ENCODE measurements at places on chromosomes 16 and 17.

- DNase-seq = peak; percentile 37
These were observed 44.0 kb downstream of the UBN1 start for GRCh38 chr16:4891097-4891885.

- no peak for DNase-seq
These were observed 596 bp downstream of the OR1F1 start for GRCh38 chr16:3188675-3188924.

DNA sequence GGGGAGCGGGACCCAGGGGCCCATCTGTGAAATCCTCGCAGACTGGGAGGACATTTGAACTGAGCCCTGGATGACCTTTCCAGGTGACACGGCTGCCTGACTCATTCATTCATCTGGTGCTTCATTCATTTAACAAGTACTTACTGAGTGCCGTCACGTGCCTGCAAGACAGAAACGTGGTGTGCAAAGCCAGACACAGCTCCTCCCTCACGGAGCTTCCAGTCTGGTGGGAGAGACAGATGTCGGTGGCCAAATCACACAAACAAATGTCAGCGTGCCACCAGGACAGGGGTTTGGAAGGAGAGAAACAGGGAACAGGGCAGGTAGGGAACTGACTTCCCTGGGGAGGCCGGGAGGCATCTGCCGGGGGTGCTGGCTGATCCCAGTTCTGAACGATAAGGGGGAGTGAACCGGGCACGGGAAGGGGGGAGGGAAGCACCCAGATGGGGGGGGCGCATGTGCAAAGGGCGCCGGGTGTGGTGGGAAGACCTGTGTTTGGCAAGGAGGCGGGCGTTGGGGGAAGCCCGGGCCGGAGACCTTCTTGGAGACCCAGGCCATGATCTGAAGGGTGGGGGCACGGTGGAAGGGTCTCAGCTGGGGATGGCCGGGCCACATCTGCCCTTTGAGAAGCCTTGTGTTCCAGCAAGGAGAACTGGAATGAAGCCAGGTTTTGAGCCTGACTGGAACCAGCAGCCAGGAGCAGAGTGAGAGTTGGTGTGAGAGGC lies 93.6 kb upstream of the CIBAR2 start:
- no peak for DNase-seq

- DNase-seq = no peak
These were observed 16.6 kb upstream of the VWA3A start for GRCh38 chr16:22075776-22076175.

DNA sequence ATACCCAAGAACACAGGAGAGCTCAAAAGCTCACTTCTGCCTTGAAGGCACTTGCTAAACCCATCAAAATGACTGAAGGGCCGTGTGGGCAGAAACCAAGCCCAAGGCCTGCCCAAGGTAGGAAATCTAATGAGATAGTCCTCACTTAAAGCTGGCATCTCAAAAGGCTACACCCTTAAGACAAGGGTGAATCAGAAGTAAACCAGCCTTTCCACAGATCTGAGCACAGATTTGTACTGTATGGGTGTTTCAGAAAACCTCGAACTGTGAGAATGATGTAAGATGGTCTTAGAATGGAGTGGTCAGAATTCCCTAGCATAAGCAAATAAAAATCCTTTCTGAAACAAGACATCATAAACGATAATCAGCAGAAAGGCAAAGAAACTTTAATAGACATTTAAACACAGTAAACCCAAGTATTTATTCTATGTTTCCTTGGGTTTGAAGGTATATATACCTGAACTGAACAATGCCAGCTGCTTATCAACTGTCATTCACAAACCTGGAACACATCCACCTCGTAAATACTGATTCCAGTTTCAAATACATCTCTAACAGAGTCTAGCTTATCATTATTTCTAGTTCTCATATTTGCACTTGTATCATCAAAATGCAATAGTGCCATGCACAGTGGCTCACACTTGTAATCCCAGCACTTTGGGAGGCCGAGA lies 37.8 kb downstream of the GLG1 start:
- peak; percentile 27 for DNase-seq

GRCh38 chr17:28811651-28812090 lies 30.9 kb downstream of the FAM222B start:
- DNase-seq = peak; percentile 19

- DNase-seq = no peak
These were observed 27.4 kb upstream of the ZNF423 start for GRCh38 chr16:49883076-49884014.

DNA sequence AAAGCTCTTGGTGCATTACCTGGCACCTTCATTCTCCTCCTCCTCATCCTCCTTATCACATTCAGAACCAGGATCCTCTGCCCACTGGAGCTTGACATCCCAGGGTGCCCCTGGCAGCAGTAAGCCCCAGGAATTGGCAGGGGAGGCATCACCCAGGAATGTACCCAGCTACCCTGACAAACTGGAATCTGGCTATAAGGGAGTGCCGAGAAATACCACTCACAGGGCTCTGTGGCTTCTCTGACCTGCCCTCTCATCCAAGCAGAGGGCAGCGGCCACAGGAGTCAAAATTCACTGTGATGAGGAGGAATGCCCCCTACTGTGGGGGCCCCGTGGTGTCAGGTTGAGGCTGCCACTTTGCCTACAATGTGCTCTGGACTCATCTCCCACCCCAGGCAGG lies 19.6 kb downstream of the MPP3 start:
- DNase-seq = no peak

DNA sequence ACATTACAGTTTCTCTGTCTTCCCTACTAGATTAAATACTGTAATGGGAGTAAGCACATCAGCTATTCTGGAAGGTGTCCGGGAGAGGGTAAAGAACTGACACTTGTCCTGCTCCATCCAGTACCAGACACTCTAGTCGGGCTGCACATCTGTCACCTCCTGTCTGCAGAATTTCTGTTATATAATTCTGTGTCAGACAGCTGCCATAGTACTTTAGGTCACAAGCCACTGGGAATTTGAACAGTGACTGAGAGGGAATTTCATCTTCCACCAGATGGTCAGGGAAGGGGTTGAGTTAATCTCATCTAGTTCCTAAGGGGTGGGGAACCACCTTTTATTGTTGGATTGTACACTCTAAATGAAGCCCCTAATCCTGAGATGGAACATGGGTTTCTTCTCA lies 58.6 kb upstream of the NUDT7 start:
- no peak for DNase-seq

DNA sequence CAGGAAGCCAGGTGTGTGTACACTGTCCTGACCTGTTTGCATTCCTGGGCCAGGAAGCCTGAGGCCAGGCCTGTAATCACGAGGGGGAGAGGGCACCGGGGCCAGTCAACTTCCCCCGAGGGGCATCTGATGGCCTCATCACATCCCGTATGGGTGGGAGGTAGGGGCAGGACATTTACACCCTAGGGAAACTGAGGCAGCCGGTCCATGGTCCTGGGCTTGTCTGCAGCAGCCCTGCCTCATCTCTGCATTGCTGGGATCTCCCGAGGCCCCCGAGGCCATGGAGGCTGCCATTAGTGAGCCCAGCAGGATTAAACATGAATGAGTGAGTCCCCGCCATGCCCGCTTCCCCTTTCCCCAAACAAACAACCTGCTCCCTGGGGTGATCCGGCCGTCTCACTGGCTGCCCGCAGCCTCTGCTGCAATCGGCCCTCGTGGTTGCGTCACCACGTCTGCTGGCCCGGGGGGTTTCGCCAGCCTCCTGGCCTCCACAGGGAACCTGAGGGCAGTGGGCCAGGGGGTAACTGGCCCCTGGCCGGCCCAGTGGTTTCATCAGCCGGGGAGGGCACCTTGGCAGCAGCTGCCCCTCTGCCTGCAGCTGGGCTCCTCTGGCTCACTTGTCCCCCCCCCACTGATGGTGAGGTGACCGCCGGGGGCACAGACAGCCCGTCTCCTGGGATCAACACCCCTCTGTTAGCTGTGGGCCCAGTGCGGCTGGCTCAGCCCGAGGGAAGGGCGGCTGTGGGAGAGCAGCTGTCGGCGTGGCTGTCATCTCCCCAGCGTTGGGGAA lies 88.3 kb upstream of the GSE1 start:
- DNase-seq = no peak

GRCh38 chr17:64982139-64982915 lies 63.0 kb upstream of the LRRC37A3 start:
- no peak for DNase-seq

DNA sequence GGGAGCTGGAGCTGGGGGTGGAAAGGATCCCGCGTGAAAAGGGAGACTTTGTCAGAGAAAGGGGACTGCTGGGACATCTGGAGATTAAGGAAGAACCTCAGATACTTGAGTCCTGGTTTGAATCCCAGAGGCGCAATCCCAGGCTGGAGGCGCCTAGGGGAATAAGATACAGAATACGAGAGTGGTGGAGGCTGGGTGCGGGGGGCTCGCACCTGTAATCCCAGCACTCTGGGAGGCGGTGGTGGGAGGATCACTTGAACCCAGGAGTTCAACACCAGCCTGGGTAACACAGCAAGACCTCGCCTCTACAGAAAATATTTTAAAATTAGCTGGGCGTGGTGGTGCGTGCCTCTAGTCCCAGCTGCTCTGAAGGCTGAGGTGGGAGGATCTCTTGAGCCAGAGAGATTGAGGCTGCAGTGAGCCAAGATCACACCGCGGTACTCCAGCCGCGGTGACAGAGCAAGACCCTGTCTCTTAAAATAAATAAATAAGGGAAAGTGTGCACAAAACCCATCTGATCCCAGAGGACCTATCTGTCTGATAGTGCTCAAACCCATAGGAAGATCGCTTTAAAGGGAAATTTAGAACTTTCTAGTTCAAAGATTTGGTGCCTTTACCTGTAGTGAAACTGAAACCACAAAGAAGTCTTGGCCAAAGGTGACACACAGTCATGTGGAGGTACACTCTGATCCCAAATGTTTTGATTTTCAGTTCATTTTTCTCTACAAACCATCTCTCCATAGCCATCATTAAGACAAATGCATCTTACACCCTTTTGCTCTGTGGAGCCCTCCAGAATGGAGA lies 617 bp upstream of the SCRN2 start:
- DNase-seq = no peak

GRCh38 chr17:43212641-43213490 lies 1.2 kb downstream of the TMEM106A start:
- DNase-seq = no peak

GRCh38 chr16:66562986-66563385 lies 3.3 kb upstream of the CMTM1 start:
- DNase-seq = no peak

GRCh38 chr17:4950746-4951204 lies at the start of gene ENO3:
ENO3 (plus strand) TSS chr17:4951119; CDS start chr17:4951830, 711 bp downstream.
- DNase-seq = no peak

- DNase-seq = no peak
These were observed 333.1 kb upstream of the MAF start for GRCh38 chr16:79933603-79934002.

DNA sequence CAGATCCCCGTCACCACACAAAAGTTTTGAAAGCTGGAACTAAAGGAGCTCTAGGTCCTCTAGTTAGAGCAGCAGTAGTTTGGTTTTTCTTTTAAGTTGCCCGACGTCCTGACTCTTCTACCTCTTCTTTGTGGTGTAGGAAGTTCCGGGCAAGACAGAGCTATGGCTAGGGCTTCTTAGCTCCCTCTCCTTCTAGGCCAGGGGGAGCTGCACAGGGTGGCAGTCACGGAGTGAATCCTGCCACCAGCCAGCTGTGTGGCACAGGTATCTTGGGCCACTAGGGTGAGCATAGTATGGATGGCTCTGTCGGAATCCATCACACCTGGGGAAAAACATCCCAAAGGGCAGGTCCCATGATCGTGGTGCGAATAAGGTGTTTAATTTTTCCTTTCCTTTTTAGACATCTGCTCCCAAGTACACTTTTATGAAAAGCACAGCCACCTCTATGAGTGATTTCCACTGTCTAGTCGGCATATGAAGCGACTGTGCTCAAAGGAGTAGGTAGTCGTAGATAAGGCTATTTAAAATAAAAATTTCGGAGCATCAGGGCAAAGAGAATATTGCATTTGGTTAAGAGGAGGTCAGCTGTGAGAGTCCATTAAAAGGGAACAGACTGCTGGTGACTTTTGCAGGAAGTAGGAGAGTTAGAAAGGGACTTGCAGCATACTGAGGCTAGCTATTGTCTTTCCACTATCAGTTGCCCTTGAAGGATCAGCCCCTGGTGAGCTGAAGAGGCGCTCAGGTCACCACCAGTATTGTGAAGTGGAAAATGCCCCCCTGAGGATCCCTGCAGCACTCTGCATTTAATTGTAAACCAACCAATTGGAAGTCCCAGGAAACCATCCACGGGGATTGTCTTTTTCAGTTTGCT lies 2.1 kb downstream of the PRKCA start:
- DNase-seq = peak; percentile 9

Data from AG08396 (cell line).